ENCODE measurements at places on chromosomes 3 and 15. TPM values are rescaled to one million over a fixed set of nuclear protein-coding genes. Genes with fewer than 3 reads are reported as not detected.
A peak's percentile ranks its signal among the peaks of the same experiment; 100 is the strongest.

GRCh38 chr3:117914540-117915100 is 1120.0 kb downstream of the IGSF11 start:
- no peak for DNase-seq

GRCh38 chr3:155232605-155233004 is 60.9 kb downstream of the STRIT1 start:
- no peak for DNase-seq

DNA sequence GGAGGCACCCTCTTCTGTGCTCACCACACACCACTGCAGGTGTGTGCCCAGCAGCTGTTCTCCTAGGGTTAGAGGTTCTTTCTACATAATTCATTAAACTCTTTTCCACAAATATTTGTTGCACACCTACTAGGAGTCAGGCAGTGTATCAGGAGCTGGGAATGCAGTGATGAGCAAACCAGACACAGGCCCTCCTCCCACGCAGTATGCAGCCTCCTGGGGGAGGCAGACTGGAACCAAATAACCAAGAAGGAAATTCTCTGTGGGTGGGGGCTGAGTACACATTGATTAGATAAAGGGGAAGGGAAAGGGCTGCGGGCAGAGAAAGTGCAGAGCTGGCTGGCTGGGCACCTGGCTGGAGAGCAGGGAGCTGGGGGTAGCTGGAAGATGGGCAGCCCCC is 18.5 kb upstream of the C3orf22 start:
- no peak for DNase-seq

DNA sequence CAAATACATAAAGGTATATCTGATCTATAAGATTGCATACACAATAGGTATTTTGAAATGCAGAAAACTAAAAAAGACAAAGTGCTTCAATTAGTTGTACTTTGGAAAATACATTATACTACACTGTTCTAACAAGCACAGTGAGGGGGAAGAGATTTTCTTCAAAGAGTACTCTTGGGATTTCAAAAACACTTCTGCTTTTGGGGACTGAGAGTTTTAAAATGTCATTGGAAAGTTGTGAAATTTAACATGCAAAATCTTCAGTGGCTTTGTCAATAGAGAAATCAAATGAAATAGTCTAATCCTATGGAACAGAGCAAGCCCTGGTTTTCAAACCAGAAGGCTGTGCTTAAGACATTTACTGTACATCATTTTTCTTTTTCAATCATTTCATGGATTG is 322.2 kb upstream of the SEMA6D start:
- DNase-seq, result no peak

DNA sequence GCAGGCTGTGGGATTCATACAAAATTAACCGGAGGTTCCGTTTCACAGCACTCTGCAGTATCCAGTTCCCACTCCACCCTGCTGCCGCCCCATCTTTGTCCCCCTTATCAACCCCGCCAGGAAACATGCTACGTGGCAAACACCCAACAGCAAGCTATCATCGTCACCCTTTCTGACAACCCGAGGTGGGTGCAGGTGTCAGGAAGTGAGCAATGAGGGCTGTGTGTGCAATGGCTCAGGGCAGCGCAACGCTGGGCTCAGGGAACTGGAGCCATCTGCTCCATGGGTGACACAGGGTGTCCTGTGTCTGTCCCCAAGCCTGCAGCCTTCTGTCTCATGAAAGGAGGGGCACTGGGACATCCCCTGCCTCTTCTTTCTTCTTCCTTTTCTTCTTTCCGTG is 60.9 kb downstream of the ATP2B2 start:
- no peak for DNase-seq

GRCh38 chr3:98343647-98344507 is 9.8 kb upstream of the OR5K4 start:
- peak; percentile 56 for DNase-seq

- no peak for DNase-seq
Observed at GRCh38 chr15:80191897-80192595, 39.2 kb downstream of the FAH start.

DNA sequence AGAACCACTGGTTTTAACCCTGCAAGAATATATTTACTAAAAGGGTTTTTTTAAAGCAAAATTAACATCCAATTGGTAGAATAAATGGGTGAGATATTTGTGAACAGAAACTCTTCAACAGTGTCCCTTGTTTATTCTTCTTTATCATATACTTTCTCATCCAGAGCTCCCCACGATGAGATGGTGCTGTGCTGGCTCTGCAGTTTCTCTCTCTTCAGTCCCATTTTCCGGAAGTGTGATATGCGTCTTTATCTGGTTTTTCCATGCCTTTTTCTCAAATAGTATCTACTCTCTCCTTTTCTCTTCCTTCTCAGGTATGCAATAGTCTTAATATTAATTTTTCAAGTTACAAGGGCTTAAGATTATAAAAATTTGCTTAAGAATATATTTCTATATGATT is 1.5 kb downstream of the EAF2 start:
- DNase-seq, result no peak

DNA sequence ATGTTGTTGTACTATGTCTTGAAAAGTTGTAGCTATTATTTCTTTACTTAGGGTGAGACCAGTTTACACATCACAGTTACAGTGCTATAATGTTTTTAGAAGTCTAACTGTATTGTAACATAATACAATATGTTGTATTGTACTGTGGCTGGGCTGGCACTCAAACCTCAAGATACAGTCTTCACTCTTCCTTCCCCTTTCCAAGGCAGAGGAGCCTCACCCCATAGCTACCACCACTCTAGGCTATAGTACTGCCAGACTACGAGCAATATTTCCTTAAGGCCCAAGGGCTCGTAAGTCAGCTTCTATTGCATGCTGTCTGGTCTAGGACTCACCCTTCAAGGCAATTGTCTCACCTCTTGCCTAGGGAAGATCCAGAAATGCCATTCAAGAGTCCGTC is 597.7 kb downstream of the OTOL1 start:
- no peak for DNase-seq

GRCh38 chr3:194367992-194368841 is 1.3 kb downstream of the LRRC15 start:
- no peak for DNase-seq

DNA sequence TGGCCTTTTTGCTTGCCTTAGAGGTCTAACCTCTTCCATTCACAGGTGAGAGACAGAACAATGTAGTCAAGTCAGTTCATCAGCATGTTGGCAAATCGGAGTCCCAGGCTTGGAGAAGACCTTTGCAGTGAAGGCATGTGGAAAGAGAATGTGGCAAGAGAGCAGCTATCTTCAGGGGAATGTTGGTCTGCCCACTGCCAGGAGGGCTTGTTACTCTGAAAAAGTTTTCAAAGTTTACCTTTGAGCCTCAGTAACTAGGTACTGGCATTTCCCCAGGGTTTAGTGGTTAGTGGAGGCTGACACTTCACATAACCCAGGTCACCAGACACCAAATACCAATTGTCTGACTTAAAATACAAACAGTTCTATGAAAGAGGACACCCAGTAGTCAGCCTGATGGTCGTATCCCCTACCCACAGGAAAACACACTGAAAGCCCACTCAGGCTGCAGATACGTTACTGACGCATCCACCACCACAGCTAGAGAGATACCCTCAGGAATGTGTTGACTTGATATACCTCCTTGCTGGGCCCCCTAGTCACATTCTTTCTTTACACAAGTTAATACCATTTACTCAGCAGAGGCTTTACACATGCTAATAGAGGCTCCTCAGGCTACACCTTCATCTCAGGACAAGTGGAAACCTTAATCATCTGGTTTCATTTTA is 9.7 kb upstream of the ARID3B start:
- no peak for DNase-seq

- DNase-seq, result no peak
Observed at GRCh38 chr15:38197553-38197952, 55.1 kb upstream of the SPRED1 start.

- peak; percentile 71 for DNase-seq
Observed at GRCh38 chr15:75727851-75728715, 15.4 kb upstream of the CSPG4 start.

- no peak for DNase-seq
Observed at GRCh38 chr3:27633224-27633545, 88.9 kb downstream of the EOMES start.

- no peak for DNase-seq
Observed at GRCh38 chr3:164230385-164231094, 847.8 kb downstream of the SI start.

DNA sequence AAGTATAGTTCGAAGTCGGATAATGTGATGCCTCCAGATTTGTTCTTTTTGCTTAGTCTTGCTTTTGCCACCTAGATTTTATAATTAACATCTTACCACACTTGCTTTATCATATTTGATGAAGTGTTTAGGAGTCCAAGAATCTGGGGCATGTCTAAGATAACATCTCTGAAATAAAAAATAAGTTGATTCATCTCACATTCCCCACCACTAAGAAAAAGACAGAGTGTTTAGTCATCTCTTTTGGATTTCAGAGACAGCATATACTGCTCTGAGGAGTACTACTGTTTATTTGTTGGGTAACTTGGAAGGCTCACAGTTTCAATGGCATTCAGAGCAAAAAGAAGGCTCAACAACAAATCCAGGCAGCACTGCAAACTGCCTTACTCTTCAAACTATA is 324.2 kb upstream of the ATP11B start:
- DNase-seq, result no peak

- DNase-seq, result no peak
Observed at GRCh38 chr15:71121442-71121841, 6.2 kb downstream of the THSD4 start.

- DNase-seq, result no peak
Observed at GRCh38 chr15:33960549-33960935, 7.8 kb upstream of the CHRM5 start.

DNA sequence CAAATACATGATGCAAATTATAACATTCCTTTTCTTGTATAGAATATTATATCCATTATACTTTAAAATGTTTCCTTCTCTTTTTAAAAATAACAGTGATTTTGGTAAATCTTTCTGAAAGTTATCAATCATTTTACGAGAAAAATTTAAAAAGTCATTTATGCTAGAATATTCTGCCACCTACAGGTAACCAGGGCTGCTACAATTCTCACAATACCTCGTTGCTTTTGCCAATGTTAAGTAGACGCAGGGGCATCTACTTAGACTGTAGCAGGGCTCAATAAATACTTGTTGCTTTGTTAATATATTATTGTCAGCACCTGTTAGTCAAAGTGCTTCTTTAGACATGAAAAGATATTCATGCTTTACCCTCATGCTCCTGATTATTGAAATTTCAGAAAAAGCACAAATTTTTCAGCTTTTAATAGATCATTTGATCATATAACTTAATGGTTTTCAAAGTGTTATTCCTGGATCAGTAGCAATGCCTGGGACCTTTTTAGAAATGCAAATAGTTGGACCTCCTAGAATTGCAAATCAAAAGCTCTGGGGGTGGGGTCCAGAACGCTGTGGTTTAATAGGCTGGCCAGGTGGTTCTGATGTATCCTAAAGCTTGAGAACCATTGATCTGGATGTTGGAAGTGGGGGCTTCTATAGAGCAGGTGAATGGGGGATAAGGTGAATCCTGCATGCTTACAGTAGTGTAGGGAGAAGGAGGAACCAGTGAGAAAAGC is 223.6 kb upstream of the PDZRN3 start:
- DNase-seq, result no peak

DNA sequence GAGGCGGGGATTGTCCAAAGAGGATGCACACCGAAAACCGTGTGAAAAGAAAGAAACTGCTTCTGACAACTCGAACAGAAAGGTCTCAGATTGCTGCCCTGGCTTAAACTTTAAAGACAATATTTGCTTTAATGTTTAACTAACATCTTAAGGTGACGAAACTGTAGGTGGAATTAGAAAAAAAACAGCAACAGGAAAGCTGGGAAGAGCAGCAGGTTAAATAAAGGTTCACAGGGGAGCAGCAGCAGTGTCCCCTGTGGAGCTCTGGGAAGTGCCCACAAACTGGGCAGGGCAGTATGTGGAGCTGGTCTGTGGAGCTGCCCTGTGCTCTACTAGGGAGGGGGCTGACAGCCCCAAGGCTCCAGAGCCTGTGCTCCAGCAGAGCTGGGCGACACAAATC is 25.4 kb downstream of the RUVBL1 start:
- DNase-seq, result no peak

- no peak for DNase-seq
Observed at GRCh38 chr15:67832031-67832551, 6.8 kb downstream of the SKOR1 start.

DNA sequence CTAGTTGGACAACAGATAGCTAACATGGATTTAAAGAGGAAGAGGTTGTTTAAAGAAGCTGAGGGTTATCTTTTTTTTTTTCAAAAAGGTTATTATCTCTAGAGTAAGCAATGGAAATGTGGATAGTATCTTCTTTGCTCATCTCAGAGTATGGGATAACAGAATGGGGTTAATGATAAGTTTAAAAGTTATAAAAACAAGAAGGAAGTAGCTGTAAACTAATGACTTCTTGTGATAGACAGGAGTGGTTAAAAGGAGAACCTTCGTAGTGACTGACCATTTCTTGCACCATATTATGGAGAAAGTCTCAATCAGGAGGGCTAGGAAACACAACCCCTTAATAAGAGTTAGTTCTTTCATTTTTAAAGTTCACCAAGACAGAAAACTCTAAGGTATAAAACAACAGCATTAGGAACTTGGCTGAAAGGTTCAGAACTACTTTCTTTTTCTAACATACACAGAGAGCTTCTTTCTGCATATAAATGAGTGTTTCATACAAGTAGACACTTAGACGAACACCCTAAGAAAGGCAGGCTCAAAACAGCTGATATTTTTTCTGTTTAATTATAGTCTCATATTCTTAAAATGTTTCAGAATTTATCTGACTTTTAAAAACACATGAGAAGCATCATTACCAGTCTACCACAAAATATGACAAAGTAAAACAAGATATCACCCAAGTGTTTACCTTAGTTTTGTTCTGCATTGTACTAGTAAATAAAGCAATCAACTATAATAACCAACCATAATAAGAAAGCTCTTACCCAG is 140.0 kb downstream of the MEIS2 start:
- DNase-seq, result no peak

Gene HGD
- total RNA-seq, result 4.7 TPM

Gene PLA2G4E
- total RNA-seq, result not detected

Gene TMCO5A
- not detected for total RNA-seq

Gene ERICH6
- not detected for total RNA-seq

Gene HRG
- not detected for total RNA-seq

Gene PCBP4
- total RNA-seq, result 24.6 TPM

Gene EID1
- total RNA-seq, result 67.8 TPM

Gene EFCC1
- total RNA-seq, result 0.15 TPM

Gene IL17RB
- 2.5 TPM for total RNA-seq

Gene GTPBP8
- total RNA-seq, result 17.0 TPM

Gene EPHB3
- total RNA-seq, result not detected

Gene CTDSPL
- 1.7 TPM for total RNA-seq

Gene ACAN
- not detected for total RNA-seq

Gene TRH
- total RNA-seq, result not detected

Gene FAN1
- total RNA-seq, result 10.6 TPM

All from CD4-positive, CD25-positive, alpha-beta regulatory T cell (primary cell).